ENCODE measurements at places on chromosomes 2 and 18. TPM values are rescaled to one million over a fixed set of nuclear protein-coding genes. Genes with fewer than 3 reads are reported as not detected.

Gene STPG4
- 0.72 TPM for total RNA-seq

Gene SERPINB12
- not detected for total RNA-seq

Gene TUBA4B
- total RNA-seq, result 0.13 TPM

Gene REG3G
- total RNA-seq, result not detected

Gene RAB27B
- total RNA-seq, result 13.1 TPM

Gene TRAPPC12
- total RNA-seq, result 38.7 TPM

GRCh38 chr2:163319006-163319405 lies 416.8 kb downstream of the FIGN start:
- no peak overlapping the region for H3K27ac ChIP-seq
- H3K4me1 ChIP-seq, result no peaks in the 10 kb centered on the region
- H3K36me3 ChIP-seq, result no peaks in the 10 kb centered on the region
- no peak overlapping the region for H3K4me3 ChIP-seq
- H3K27me3 ChIP-seq, result no peaks in the 10 kb centered on the region
- DNase-seq, result peak; percentile 5

GRCh38 chr2:88673363-88673762 lies 18.1 kb upstream of the RPIA start:
- no peaks in the 10 kb centered on the region for H3K27me3 ChIP-seq
- no peaks in the 10 kb centered on the region for H3K4me1 ChIP-seq
- no peaks in the 10 kb centered on the region for H3K36me3 ChIP-seq
- H3K4me3 ChIP-seq, result no peak overlapping the region

DNA sequence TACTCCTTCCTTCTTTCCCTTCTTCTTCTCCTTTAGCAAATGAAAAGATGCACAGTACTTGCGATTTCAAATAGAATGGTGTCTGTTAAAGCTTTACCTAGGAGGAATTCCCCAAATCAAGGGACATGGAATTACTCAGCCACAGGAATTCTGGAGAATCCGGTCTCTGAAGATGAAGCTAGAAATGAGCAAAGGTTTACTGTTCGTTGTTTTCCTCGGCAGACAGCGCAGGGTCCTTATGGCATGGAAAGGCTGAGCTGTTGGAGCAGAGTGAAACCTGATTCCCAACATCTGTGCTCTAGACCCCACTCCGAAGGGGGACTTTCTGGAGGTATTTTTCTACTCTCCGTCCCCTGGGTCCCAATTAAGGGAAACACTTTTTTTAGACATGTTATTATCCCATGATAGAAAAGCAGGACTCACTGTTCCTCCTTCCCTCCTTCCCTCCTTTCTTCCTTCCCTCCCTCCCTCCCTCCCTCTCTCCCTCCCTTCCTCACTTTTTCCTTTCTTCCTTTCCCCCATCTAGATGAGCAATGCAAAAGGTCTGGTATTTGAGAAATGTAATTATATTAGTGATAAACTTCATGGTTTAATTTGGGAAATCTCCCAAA lies 47.1 kb downstream of the CDCA7 start:
- DNase-seq, result no peak
- H3K36me3 ChIP-seq, result no peaks in the 10 kb centered on the region
- H3K27me3 ChIP-seq, result peaks cover 24% of the 10 kb centered on the region
- no peaks in the 10 kb centered on the region for H3K4me1 ChIP-seq
- no peak overlapping the region for H3K27ac ChIP-seq

DNA sequence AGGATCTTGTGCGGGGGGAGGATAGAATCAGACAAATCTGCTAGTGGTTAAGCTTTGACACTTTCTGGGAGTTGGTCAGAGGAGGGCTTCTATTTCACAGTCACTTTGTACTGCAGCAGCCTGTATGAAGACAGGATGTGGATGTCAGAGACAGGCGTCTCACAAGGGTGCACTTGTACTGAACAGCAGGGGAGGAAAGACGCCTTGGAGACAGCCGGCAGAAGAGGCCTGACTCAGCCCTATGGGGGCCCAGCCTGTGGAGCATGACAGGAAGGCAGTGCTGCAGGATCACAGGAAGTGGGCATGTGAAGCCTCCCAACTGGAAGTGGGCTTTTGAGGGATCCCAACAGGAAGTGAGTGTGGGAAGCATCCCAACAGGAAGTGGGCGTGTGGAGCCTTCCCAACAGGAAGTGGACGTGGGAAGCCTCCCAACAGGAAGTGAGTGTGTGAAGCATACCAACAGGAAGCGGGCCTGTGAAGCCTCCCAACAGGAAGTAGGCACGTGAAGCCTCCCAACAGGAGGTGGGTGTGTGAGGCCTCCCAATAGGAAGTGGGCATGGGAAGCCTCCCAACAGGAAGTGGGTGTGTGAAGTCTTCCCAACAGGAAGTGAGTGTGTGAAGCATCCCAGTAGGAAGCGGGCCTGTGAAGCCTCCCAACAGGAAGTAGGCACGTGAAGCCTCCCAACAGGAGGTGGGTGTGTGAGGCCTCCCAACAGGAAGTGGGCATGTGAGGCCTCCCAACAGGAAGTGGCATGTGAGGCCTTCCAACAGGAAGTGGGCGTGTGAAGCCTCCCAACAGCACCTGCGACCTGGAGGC lies 212.3 kb downstream of the SNTG2 start:
- H3K27me3 ChIP-seq, result no peaks in the 10 kb centered on the region
- no peak overlapping the region for H3K27ac ChIP-seq
- H3K36me3 ChIP-seq, result no peaks in the 10 kb centered on the region
- no peak for DNase-seq

DNA sequence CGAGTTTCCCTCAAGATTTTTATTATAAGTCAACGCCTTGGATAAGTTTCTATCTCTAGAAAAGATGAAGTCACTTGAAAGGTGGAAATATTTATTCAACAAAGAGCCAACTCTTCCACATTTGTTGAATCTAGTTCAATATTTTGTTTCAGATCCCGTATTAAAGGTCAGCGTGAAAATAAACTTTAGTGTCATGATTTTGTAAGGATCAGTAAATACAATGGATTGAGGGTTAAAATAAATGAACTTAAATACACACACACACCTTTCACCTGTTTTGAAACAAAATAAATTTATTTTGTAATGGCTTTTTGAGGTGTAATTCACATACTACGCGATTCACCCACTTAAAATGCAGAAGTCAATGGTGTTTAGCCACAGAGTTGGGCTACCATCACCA lies 16.0 kb upstream of the NPPC start:
- no peaks in the 10 kb centered on the region for H3K36me3 ChIP-seq
- no peaks in the 10 kb centered on the region for H3K4me1 ChIP-seq
- no peaks in the 10 kb centered on the region for H3K27me3 ChIP-seq
- H3K27ac ChIP-seq, result no peak overlapping the region
- no peak overlapping the region for H3K4me3 ChIP-seq

GRCh38 chr18:61628085-61628484 lies 264.7 kb downstream of the RNF152 start:
- H3K27ac ChIP-seq, result no peak overlapping the region
- no peaks in the 10 kb centered on the region for H3K36me3 ChIP-seq
- H3K27me3 ChIP-seq, result no peaks in the 10 kb centered on the region
- no peak for DNase-seq
- no peaks in the 10 kb centered on the region for H3K4me1 ChIP-seq

DNA sequence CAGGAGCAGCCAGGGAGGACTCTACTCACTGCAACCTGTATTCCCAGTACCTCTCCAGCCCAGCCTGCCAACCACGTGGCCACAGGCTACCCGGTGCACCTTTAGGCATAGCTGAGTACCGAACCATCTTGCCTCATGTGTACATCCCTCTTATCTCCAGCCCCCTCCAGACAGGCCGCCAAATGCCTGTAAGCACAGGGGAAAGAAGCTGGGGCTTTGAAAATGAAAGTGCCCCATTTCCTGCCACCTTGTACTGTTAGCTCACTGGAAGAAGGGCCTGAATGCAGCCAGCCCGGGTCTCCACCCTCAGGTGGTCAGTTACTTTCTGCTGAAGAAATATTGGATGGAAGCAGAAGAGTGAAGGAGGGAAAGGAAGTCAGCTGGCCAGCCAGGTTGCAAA lies 27.2 kb upstream of the RFX8 start:
- DNase-seq, result no peak
- no peaks in the 10 kb centered on the region for H3K36me3 ChIP-seq
- no peak overlapping the region for H3K27ac ChIP-seq
- peaks cover 8% of the 10 kb centered on the region for H3K4me1 ChIP-seq

DNA sequence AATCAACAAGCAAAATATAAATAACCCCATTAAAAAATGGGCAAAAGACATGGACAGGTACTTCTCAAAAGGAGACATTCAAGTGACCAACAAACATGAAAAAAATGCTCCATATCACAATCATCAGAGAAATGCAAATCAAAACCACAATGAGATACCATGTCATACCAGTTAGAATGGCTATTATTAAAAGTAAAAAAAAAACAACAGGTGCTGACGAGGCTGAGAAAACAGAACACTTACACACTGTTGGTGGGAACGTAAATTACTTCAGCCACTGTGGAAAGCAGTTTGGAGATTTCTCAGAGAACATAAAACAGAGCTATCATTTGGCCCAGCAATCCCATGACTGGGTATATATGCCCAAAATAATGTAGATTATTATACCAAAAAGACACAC lies 69.1 kb downstream of the CWC22 start:
- no peaks in the 10 kb centered on the region for H3K27me3 ChIP-seq
- no peak for DNase-seq
- H3K27ac ChIP-seq, result no peak overlapping the region
- H3K36me3 ChIP-seq, result no peaks in the 10 kb centered on the region

- H3K36me3 ChIP-seq, result no peaks in the 10 kb centered on the region
- no peak overlapping the region for H3K27ac ChIP-seq
- no peaks in the 10 kb centered on the region for H3K27me3 ChIP-seq
- H3K4me3 ChIP-seq, result no peak overlapping the region
Observed at GRCh38 chr2:181847198-181847556, 44.4 kb upstream of the ITPRID2 start.

DNA sequence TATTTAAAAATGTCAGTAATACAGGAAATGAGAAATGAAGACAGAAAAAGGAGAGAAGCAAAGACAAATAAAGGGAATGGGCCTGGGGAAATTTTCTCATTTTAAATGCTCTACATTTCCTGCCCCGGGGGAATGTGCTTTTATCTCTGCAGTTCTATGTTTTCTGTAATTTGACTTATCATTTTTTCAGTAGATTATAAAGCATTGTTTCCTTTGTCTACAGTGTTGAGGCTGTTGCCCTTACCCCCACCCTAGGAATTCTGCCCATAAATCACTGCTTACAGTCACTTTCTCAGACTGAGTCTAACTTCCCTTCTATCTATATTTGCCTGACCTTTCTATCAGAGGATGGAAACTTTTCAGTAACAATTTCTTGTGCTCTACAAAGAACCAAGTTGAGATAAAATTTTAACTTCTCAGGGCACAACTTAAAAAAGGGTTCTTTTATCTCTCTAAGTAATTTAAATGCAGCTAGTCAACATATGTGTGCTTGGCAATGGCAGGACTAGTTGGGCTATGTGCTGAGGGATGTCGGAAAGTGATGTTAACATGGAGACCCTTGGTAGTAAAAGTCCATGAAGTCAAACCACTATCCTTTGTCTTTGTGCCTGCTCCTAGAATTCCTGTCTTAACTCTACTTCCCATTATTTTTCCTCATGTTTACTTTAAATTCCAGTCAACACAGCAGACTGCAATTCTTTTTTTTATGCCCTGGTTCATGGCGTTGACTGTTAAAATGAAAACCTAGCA lies 146.5 kb upstream of the MMADHC start:
- peaks cover 10% of the 10 kb centered on the region for H3K4me1 ChIP-seq
- H3K27ac ChIP-seq, result peak overlapping the region; percentile 14
- DNase-seq, result peak; percentile 23
- no peaks in the 10 kb centered on the region for H3K36me3 ChIP-seq

DNA sequence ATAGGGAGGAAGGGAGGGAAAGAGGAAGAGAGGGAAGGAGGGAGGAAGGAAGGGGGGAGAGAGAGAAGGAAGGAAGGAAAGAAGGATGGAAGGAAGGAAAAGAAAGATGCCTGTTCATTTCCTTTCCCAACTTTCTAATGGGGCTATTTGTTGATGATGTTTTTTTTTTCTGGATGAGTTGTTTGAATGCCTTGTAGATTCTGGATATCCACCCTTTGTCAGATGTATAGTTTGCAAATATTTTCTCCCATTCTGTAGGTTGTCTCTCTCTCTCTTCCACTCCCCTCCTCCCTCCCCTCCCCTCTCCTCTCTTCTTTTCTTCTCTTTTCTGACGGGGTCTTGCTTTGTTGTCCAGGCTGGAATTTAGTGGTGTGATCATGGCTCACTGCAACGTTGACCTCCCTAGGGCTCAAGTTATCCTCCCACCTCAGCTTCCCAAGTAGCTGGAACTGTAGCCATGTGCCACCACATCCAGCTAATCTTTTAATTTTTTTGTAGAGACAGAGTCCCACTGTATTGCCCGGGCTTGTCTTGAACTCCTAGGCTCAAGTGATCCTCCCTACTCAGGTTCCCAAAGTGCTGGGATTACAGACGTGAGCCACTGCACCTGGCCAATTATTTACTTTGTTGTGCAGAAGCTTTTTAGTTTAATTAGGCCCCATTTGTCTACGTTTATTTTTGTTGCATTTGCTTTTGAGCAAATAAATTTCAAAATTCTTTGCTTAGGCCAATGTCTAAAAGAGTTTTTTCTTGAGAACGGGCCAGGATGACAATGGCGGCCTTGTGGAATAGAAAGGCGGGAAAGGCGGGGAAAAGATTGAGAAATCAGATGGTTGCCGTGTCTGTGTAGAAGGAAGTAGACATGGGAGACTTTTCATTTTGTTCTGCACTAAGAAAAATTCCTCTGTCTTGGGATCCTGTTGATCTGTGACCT lies 57.3 kb upstream of the FAM117B start:
- H3K36me3 ChIP-seq, result no peaks in the 10 kb centered on the region
- no peaks in the 10 kb centered on the region for H3K27me3 ChIP-seq
- no peak for DNase-seq
- H3K4me1 ChIP-seq, result no peaks in the 10 kb centered on the region
- no peak overlapping the region for H3K27ac ChIP-seq

DNA sequence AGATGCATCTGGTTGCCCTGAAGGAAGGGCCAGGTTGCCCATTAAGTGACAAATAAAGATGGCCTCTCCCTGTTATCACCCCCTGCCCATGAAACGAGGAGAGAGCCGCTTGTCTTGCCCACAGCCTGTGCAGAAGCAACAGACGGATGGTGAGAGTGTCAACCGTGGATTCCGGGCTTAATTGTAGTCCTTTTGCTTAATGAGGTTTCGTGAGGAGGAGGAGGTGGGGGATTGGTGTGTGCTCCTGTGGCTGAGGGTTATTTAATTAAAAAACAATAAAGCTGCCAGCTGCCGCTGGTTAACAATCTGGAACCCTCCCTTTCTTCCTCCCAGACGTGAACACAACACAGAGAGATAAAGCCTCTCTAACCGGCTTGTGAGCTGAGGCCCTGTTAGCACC lies 188.0 kb upstream of the PARD3B start:
- no peak overlapping the region for H3K27ac ChIP-seq
- no peaks in the 10 kb centered on the region for H3K27me3 ChIP-seq
- H3K4me3 ChIP-seq, result no peak overlapping the region
